CD4-positive, alpha-beta T cell treated with Interferon alpha-2 for 1 hour (primary cell): ENCODE measurements at places on chromosomes 4 and X.

DNA sequence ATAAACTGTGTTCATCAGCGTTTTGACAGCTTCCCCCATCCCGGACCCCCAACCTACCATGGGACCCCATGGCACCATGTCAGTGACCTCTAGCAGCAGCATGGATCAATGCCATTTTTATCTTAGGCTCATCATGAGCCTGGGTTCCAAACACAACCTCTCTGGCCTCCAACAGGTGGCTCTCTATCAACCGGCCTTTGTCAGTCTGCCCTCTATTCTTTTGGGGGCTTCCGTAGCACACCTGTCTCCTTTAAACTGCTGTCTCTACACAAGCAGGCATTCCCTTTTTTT lies 721 bp upstream of the TMEM150C start:
- no peak for DNase-seq

DNA sequence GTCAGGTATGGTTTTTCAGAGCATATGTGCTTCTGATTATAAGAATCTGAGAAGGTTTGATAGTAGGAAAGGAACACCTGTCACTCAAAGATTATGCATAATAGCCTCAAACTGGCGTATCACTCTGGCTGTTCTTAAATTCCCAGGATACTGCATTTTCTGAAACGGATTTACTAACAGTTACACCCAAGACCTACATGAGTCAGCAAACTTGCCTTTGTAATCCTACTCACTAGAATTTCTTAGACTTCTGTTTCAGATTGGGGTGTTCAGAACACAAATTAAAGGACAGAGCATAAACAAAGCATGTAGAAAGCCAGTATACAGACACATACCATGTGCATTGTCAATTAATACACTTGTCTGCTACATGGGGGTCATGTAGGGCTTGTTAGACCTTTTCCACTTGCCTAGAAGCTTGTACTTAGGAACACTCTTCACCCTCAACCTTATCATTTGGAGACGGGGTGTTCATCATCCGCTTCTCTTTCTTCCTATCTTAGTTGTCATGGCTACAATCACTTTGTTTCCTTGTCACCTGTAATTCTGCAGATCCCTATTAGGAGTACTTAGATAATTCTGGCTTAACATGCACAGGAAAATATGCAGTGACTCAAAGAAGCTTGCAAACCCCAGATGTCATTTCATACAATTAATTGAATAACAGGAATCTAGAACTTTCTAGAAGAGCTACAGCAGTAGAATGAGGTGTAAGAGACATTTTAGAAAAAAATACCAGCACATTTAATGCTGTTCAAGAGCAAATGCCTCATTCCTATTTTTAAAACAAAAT lies 593.0 kb upstream of the TENM3 start:
- no peak for DNase-seq

DNA sequence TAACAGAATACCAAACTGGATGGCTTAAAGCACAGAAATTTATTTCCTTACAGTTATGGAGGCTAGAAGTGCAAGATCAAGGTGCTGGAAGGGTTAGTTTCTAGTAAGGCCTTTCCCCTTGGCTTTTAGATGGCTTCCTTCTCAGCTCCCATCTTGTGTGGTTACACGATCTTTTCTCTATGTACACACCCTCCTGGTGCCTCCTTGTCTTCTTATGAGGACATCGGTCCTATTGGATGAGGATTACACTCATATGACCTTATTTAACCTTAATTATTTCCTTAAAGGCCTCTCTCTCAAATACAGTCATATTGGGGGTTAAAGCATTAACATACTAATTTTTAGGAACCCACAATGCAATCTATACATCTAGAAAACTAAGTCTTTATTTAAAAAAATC lies 787.9 kb upstream of the GALNTL6 start:
- DNase-seq = no peak

DNA sequence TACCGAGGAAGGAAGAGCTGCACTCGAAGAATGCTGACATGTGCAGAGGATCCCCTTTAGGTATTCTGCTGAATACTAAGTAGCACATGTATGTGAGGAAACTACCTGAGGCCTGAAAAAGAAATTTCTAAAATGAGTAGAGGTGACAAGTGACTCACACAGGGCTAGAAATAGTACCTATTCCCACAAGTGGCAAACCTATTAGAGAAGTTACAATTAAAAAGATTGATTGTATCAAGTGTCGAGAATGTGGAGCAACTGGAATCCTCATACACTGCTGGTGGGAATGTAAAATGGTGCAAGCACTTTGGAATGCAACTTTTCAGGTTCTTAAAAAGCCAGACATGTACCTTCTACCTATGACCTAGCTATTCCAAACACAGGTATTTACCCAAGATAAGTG lies 47.4 kb downstream of the CCSER1 start:
- DNase-seq = no peak

DNA sequence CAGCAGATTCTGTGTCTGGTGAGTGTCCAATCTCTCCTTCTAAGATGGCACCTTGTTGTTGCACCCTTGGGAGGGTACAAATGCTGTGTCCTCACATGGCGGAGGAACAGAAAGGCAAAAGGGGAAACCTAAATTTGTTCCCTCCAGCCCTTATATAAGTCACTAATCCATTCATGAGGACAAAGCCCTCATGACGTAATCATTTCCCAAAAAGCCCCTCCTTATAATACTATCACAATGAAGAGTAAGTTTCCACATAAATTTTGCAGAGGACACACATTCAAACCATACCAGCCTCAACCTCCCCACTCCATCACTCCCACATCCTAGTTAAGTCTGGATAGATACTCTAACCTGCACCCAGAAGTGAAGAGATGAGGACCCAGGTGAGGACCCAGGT lies 63.1 kb downstream of the USP38 start:
- no peak for DNase-seq

DNA sequence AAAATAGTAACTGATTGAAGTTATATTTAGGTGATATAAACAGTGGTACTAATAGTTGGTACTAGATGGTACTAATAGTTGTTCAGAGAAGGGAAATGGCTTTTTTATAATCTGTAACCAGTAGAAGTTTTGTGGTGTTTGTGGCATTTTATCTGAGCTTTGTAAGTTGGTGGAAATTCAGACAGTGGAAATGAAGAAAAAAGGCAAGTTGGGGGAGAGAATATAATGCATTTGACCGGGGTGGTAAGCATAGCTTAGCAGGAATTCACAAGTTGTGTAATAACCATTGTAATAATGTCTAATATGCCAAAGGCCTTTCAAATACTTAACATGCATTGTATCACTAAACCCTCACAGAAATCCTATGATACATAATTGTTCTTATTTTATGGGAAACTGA lies 36.3 kb downstream of the DTHD1 start:
- no peak for DNase-seq

DNA sequence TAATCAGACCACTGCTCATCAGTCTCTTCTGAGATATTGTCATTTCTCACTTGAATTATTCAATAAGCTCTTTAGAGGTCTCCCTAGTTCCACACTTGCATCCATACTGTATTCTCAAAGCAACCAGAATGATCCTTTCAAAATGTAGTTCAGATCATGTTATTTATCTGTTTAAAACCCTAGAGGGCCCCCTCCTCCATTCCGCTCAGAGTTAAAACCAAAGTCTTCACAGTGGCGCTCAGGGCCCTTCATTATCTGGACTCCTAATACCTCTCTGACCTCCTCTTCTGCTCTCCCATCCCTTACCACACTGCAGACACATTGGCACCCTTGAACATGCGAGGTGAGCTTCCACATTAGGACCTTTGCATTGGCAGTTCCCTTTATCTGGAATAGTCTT lies 32.7 kb upstream of the HPGDS start:
- DNase-seq = no peak
